ENCODE measurements at places on chromosomes 11 and 22.
A peak's percentile ranks its signal among the peaks of the same experiment; 100 is the strongest.

DNA sequence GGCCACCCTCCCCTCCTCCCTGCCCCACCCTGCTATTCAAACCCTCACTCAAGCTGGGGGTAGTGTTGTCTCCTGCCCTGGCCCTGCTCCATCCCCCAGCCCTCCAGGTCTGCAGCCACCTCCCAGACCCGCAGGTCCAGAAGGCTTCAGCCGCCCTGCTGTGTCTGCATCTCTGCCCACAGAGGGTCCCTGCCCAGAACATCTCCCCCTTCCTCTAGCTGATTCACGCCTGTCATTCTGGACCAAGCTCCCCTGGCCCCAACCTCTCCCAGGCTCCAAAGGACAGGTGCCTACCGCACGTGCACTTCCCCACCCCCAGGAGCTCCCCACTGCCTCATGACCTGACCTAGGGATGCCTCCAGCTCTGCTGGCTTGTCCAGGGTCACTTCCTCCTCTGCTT is 16.0 kb upstream of the SHISAL1 start:
- DNase-seq, result no peak

- peak; percentile 80 for DNase-seq
Measured at GRCh38 chr11:94895451-94895850, 77.9 kb downstream of the CWC15 start.

DNA sequence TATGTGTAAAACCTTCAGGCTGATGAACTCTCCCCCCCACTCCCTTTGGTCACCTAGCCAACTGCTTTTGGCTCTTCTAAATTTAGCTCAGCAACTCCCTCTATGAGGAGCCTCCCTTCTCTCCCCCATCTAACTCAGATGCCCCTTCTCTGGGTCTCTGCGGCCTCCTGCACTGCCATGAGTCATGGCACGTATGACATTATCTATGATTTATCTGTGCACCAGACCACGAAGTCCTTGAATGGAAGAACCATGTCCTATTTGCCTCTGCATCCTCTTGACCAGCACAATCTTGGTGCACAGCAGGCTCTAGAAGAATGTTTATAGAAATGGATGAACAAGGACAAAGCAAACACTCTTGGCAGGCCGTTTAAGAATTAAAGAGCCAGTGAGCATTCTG is 46.0 kb downstream of the RPL27A start:
- DNase-seq, result no peak

- DNase-seq, result no peak
Measured at GRCh38 chr22:38289583-38290082, 16.8 kb upstream of the TMEM184B start.

GRCh38 chr11:20004866-20005265 is 155.4 kb downstream of the DBX1 start:
- no peak for DNase-seq

GRCh38 chr22:41642331-41643110 is 21.4 kb downstream of the XRCC6 start:
- no peak for DNase-seq

DNA sequence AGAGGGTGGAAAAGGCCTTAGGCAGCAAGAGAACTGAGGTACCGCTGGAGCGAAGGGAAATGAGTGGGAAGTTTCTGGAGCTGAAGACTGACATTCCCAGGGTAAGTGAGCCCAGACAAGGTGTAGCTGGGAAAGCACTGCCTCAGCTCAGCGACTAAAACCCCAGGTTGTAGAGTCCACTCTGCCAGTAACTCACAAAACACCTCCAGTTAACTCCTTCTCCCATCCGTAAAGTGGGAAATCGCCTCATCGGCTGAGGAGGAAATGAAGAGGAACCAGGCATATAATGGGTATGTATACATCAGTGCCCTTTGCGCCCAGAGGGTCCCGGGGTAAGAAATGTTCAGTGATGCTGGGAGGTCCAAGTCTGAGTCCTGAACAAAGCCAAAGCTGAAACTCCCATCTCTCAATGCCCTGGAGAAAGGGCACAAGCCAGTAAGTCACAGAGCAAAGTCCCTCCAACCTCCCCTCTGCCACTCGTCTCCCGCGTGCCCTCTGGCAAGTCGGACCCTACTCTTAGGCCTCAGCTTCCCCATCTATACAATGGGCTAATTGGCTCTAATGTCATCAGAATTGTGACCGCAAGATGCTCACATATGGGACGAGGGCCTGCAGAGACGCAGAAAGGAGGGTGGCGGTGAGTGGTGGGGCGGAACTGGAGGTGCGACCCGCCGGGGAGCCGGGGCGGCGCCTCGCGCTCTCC is 588 bp downstream of the VPS37C start:
- peak; percentile 31 for DNase-seq

GRCh38 chr11:65650547-65651338 is 12.0 kb downstream of the RELA start:
- peak; percentile 21 for DNase-seq

GRCh38 chr11:114942207-114942606 is 263.9 kb downstream of the NXPE2 start:
- DNase-seq, result peak; percentile 49

GRCh38 chr22:48369789-48370507 is 1457.7 kb downstream of the BRD1 start:
- DNase-seq, result peak; percentile 82

DNA sequence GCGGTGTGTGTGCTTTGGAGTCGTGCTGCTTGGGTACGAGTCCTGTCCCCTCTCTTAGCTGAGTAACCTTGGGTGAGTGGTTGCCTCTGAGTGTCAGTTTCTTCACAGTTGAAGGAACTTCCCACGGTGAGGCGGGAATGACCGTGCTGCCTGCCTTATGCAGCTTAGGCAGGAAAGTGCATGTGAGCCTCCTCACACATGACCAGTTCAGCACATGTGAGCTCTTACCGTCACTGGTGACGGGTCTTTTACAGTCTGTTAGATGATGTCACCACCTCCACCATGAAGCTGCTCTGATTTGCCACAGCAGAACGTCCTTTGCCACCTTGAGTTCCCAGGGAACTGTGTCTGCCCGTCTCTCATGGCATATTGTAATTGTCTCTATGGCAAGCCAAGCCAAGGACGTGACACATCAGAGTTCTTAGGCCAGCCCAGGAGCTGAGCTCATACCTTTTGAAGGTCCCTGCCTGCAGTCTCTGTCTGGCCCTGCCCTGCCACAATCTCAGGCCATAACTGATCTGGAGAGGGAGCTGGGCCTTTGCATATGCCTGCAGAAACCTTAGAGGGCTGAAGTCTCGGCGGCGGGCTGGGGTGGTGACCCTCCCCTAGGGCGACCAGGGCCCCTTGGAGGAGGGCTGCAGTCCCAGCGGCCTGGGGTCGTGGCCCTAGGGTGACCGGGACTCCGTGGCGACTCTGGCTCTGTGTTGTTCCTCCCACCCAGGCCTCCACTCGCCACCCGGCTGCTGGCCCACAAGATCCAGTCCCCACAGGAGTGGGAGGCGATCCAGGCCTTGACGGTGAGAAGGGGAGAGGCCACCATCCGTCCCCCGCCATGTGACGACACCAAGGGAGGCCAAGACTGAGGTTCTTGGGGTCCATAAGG is 7.8 kb downstream of the GGA1 start:
- no peak for DNase-seq

DNA sequence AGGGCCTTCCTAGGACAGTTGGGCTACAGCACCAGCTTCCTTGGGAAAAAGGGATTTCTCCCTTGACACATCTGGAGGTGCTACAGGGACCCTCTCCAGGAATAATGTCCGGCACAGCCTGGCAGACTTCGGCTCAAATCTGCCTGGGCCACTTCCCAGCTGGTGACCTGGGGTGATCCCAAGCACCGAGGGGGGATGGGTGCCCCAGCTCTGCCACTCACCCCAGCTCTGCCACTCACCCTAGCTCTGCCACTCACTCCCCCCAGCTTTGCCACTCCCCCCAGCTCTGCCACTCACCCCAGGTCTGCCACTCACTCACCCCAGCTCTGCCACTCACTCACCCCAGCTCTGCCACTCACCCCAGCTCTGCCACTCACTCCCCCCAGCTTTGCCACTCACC is 9.9 kb downstream of the OSBPL5 start:
- no peak for DNase-seq

DNA sequence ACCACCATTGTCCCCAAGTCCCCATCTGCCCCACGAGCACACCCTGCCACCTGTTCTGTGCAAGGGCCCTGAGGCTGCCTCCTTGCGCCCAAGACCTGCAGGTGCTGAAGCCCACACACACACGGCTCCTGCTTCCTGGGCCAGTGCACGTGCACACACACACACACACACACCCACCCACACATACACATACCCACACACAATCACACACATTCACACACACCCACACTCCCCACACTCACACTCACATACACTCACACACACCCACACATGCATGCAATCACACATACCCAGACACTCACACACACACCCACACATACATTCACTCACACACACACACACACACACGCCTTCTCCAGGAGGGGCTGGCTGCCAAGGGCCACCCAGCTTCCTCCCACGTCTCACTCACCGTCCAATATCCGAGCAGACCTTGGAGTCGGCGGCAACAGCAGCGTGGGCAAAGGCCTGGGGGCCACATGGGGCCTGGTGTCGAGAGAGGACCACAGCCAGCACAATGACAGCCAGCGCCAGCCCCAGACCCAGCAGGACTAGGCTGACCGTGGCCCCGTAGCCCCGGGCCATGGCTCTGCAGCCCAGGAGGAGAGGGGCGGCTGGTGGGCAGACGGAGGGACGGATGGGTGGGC is 616 bp downstream of the GGT5 start:
- DNase-seq, result no peak

- DNase-seq, result no peak
Measured at GRCh38 chr11:129225190-129225589, 33.1 kb upstream of the ARHGAP32 start.

DNA sequence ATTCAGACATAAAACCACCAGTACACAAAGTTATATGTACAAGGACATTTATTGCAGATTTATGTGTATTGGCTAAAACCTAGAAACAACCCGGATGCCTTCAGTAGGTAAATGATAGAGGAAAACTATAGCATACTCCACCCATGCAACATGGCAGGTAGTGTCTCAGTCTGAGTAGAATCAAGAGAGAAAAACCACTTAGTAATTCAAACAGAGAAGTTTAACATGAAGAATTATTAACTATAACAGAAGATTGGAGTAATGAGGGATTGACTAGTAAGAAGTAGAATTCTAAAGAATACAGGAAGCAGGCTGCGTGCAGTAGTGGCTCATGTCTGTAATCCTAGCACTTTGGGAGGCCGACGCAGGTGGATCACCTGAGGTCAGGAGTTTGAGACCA is 16.2 kb upstream of the SPTY2D1 start:
- no peak for DNase-seq

GRCh38 chr11:79066456-79067351 is 374.1 kb downstream of the TENM4 start:
- DNase-seq, result peak; percentile 84

GRCh38 chr11:109138196-109138595 is 283.8 kb upstream of the C11orf87 start:
- DNase-seq, result no peak

DNA sequence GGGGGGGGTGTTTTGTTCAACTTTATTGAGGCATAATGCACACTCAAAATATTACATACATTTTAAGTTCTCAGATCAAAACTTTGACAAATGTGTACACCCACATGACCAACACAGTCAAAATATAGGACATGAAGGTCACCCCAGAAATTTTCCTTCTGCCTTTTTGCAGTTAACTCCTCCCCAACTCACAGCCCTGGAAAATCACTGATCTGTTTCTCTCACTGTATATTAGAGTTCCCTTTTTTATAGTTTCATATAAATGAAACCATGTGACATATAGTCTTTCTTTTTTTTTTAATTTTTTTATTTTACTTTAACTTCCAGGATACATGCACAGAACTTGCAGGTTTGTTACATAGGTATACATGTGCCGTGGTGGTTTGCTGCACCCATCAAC is 4.6 kb downstream of the TMPRSS5 start:
- DNase-seq, result no peak

- no peak for DNase-seq
Measured at GRCh38 chr22:48536541-48537342, 1290.9 kb downstream of the BRD1 start.

GRCh38 chr11:75270896-75271418 is 30.4 kb downstream of the TPBGL start:
- DNase-seq, result no peak

GRCh38 chr22:20852503-20852902 is 6.1 kb downstream of the PI4KA start:
- DNase-seq, result no peak

DNA sequence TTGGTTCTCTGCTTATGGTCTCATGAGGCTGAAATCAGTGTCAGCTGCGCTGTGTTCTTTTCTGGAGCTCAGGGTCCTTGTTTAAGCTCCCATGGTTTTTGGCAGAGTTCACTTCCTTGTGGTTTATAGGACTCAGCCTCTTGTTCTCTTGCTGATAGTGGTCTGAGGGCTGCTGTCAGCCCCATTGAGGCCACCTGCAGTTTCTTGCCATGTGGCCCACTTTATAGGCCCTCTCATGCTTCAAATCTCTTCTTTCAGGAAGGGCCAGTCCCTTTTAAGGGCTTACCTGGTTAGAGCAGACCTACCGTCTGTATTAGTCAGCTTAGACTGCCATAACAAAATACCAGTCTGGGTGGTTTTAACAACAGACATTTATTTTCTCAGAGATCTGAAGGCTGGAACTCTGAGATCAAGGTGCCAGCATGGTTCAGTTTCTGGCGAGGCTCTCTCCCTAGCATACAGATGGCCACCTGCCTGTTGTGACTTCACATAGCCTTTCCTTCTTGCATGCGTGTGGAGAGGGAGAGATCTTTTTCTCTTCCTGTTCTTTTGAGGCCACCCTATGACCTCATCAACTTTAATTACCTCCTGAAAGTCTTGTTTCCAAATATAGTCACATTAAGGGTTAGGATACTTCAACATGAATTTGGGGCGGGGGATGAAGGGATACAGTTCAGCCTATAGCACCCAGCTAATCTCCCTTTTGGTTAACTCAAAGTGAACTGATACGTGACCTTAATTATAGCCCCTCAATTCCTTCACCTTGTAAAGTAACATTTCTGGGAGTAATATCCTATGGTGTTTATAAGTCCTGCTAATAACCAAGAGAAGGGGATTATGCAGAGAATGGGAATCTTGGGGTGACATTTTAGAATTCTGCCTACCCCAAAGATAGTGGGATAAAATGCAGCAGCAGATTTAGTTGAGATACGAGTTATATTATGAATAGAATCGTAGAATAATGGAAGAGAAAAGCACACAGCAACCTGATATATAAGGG is 131.8 kb downstream of the UVRAG start:
- peak; percentile 11 for DNase-seq

DNA sequence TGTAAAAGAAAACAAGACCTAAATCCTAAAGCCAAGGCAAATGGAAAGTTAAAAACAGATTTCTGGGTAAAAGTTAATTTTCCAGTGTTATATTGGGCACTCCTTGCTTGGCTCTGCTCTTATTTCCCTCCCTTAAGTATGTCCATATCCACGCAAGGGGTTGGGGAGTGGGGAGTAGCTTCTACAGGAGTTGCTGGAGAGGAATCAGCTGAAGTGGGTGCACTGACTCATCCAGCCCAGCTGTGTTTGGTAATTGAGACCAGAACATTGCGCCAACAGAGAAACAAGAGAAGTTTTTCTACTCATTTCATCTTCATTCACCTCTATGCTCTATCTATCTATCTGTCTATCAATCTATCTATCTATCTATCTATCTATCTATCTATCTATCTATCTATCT is 298.4 kb upstream of the PDGFD start:
- no peak for DNase-seq

Measured in mesendoderm (in vitro differentiated cells).